Epithelial cell of proximal tubule (primary cell): ENCODE measurements at places on chromosomes 16 and 17.

GRCh38 chr17:74017466-74017865 is 186.0 kb upstream of the RPL38 start:
- no peak for DNase-seq

DNA sequence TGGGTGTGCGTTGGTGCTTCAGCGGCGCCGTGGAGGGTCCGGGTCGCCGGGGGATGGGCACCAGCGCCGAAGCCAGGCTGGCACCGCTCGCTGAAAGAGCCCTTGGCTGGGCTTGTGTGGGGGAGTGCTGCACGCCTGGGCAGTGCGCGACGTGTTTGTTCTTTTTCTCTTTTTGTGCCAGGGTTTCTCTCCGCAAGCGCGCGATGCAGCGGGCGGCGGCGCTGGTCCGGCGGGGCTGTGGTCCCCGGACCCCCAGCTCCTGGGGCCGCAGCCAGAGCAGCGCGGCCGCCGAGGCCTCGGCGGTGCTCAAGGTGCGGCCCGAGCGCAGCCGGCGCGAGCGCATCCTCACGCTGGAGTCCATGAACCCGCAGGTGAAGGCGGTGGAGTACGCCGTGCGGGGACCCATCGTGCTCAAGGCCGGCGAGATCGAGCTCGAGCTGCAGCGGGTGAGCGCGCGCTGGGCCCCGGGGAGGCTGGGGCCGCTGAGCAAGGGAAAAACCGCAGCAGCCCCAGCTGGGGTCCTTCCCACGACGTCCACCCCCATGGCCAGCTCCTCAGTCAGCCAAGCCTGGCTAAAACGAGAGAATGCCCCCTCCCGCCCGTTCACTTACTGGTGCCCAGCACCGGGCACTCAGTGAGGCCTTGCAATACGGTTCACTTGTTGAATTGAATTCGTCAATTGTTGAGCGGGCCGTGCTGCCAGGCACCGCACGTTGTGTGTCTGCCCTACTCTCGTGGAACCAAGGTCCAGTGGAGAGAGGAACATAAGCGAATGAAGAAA is 541 bp downstream of the GPT2 start:
- DNase-seq = no peak

- no peak for DNase-seq
Observed at GRCh38 chr17:57696050-57696449, 49.0 kb downstream of the CCDC182 start.

DNA sequence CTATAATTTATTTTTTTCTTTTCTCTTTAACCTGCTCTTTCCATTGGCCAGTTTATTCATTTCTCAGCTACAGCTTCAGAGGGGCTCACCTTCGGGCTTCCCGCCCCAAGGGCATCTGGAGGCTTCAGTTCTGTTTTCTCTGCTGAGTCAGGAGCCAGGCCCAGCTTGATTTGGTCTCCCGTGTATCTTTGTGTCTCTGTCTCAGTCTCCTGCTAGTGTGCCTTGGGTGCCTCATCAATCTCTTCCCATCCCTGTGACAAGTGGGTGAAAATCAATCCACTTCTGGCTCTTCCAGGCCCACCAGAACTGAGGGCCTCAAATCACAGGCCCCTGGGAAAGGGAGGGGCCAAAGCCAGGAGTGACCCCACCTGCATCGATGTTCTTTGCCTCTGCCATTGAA is 72.1 kb downstream of the CCDC182 start:
- DNase-seq = no peak

- no peak for DNase-seq
Observed at GRCh38 chr17:3527896-3528295, 29.7 kb downstream of the TRPV3 start.
